Globus pallidus (tissue), 1 donor: ENCODE measurements at places on chromosomes 3 and 15.

DNA sequence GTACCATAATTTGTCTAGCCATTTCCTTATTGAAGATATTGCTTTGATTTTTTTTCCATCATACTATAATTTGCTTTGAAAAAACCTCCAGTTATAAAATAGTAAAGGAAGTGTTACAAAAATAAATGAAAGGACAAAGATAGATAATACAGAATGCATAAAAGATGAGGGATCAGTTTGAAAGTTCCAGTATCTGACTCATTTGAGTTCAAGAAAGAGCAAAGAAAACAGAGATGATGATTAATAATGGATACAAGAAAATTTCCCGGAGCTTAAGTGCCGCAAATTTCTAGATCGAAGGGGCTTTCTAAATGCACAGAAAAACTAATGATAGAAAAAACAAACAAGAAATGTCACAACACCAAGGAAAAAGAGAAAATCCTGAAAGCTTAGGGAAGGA is 4.3 kb downstream of the WDR48 start:
- DNase-seq = no peak

DNA sequence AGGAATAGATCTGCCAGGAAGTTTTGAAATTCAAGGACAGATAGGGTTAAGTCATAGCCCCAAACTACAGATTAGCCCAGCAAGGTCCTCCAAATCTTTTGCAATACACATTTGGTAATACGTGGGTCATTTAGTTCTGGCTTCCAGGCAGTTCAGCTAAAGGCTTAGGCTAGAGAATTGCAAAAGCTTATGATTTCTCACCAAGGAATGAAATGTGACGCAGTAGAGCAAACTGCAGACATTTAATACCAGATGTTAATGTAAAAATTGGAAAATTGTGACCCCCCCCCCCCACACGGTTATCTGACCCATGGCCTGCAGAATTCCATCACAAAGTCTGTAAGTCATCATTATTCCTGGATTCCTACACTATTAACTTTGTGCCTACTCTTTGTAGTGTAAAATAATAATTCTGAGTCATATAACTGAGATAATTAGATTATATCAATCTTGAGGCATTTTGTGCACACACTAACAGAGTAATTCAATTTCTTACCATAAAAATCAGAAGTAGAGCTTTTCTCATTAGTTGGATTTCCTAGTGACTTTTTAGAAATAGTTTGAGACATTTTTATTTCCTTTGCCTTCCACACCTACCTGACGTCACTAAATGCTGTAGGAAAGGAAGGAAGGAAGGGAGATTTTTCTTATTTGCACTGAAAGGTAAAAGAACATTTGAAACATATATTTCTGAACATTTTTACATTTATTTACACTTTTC is 235.2 kb downstream of the DTWD1 start:
- DNase-seq = no peak

DNA sequence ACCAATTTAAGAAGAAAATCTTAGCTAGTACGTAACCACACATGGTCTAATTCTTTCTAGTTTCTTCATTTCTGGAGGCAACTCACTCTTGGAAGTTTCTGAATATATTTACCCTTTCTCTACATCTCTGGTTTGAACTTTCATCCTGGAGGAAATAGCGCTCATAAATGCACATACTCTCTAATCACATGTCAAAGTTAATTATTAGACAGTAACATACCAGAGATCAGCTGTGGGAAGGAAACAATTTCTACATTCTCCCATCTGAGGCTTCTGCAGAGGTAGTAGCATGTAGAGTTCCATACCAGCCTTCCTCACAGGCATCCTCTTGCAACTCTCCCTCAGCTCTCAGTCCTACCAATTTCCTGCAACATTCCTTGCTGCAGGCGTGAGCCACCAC is 132.5 kb downstream of the RBPMS2 start:
- DNase-seq = no peak

GRCh38 chr3:29152379-29152778 is 128.5 kb upstream of the RBMS3 start:
- DNase-seq = no peak

- no peak for DNase-seq
These were observed 4.9 kb downstream of the MNS1 start for GRCh38 chr15:56460071-56460470.

DNA sequence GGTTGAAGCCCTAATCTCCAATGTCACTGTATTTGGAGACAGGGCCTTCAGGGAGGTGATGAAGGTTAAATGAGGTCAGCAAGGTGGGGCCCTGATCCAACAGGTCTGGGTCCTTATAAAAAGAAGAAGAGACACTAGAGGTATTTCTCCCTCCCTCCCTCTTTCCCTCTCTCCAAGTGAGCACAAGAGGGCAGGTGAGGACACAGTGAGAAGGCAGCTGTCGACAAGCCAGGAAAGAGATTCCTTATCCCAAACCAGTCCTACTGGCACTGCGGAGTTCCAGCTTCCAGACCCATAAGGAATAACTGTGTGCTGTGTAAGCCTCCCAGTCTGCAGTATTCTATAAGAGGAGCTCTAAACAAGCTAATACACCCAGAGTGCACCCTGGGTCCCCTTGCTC is 134.7 kb downstream of the ADAMTS17 start:
- DNase-seq = no peak

DNA sequence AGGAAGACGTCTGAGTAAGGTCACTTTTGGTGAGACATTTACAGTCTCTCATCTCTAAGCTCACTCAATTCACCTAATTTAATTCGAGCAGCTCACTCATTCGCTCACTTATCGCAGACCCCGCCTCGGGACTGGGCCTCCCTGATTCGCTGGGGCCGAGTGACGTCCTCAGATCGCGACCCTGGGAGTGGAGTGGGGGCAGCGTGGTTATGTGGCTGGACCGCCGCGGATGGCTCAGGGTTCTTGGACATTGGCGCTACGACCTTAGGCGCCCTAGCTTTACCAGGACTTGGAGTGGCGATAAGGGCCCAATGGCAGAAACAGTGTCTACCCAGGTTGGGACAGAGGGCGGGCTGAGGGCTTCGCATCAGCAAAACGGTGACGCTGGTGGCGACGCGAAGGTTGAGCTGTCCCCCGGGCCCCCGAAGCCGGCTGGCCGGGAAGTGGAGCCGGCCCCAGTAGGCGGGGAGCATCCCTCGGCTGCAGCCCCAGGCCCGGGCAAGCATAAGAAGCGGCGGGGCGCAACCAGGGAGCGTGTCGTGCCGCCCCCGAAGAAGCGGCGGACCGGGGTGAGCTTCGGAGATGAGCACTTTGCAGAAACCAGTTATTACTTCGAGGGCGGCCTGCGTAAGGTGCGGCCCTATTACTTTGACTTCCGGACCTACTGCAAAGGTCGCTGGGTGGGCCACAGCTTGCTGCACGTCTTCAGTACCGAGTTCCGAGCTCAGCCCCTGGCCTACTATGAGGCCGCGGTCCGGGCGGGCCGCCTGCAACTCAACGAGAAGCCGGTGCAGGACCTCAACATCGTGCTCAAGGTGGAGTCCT is at the start of gene RPUSD2:
TSS of gene RPUSD2 (plus strand) at position 171 of the 825 bp plus-strand sequence. CDS start at position 210, 39 bp downstream.
- peak; percentile 89 for DNase-seq

- DNase-seq = no peak
These were observed 59.8 kb upstream of the ZPLD1 start for GRCh38 chr3:102374863-102375634.

DNA sequence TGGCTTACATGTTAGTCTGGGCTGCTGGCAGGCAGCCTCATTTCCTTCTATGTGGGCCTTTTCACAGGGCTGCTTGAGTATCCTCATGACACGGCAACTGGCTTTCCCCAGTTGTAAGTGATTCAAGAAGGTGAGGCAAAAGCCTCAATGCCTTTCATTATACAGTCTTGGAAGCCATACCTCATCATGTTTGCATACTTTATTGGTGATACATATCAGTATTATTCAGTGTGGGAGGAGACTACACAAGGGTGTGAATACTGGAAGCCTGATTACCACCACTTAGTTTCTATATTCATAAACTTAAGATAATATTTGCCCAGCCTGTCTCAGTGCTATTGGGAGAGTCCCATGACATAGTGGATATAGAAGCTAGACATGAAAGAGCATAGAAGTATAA is 346.8 kb downstream of the SOX2 start:
- no peak for DNase-seq

GRCh38 chr3:195102609-195103467 is 168.1 kb downstream of the XXYLT1 start:
- DNase-seq = no peak

DNA sequence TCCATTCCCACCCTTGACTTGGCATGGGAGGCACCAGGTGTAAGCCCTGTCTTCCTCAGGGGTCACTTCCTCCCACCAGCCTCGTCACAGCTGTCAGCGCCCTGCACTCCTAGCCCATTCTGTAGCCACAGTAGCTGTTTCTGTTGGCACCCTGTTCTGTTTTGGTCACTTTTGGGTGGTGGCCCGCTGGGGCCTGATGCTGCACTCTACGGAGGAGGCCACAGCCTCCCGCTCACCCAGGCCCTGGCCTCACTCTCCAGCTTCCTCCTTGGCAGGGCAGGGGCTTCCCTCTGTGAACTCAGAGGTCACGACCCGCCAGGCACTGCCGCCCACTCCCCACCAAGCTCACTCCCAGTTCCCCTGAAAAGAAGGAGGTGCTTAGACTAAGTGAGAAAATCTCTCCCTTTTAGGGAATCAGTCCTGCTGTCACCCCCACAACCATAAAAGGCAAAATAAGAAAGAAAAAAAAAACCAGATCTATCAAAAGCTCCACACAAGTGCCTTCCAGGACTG is 68.4 kb downstream of the MGLL start:
- no peak for DNase-seq

GRCh38 chr3:69967156-69967555 is 32.4 kb upstream of the SAMMSON start:
- DNase-seq = peak; percentile 74

DNA sequence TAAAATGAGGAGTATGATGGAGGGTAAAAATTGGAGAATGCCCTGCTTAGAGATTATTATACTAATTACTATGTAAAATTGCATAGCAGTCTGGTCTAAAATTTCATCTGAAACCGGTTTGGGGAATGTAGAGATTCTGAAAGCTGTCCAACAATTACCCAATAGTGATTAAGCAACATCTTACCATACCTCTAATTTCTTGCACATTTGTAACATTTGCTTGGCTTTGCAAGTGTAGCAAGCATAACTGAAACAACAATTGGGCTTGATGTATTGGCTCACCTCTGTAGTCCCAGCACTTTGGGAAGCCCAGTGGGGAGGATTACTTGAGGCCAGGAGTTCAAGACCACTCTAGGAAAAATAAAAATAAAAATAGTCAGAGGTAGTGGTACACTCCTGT is 17.4 kb downstream of the AADACL2 start:
- DNase-seq = no peak

DNA sequence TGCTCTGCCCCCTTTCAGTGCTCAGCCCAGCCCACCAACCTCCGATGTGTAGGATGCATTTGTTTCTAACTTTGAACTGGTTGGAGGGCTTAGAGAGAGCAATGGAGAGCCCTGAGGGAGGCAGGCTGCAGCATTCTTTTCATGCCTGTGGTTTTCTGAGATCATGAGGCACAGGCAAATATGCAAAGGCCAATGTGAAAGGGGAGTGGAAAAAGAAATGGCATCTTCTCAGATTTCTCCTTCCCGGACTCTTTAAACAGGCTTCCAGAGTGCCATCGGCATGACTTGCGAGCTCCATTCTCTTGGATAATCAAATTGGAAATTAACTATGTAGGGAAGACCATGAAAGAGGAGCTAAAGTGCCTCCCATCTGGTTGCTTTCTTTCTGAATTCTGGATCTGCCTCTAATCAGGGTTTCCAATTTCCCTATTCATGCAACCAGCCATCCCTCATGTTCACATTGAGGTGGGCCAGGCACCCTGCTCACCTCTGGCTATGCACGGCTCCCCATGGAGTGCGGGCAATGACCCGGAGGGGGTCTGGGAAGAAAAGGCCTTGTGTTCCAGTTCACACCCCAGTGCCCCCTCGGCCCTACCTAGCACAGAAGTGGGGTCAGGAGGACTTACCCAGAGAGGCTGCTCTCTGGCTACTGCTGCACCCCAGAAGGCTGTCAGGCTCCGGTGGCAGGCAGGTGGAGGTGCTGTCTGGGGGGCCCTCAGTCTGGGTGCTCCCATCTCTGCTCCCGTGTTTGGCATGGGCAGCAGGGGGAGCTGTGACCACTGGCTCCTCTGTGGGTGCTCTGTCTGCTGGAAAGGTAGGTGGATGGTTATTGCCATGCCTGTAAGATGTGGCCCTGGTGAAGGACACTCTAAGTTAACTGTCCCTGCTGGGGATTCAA is 16.1 kb downstream of the AMOTL2 start:
- DNase-seq = peak; percentile 35

GRCh38 chr3:132573797-132574211 is 23.3 kb upstream of the ACKR4 start:
- DNase-seq = no peak

- DNase-seq = no peak
These were observed 14.7 kb downstream of the XRN1 start for GRCh38 chr3:142433110-142433509.

GRCh38 chr3:13318626-13319470 is 101.3 kb downstream of the NUP210 start:
- no peak for DNase-seq

- no peak for DNase-seq
These were observed 4.4 kb upstream of the MBNL1 start for GRCh38 chr3:152264378-152264777.

DNA sequence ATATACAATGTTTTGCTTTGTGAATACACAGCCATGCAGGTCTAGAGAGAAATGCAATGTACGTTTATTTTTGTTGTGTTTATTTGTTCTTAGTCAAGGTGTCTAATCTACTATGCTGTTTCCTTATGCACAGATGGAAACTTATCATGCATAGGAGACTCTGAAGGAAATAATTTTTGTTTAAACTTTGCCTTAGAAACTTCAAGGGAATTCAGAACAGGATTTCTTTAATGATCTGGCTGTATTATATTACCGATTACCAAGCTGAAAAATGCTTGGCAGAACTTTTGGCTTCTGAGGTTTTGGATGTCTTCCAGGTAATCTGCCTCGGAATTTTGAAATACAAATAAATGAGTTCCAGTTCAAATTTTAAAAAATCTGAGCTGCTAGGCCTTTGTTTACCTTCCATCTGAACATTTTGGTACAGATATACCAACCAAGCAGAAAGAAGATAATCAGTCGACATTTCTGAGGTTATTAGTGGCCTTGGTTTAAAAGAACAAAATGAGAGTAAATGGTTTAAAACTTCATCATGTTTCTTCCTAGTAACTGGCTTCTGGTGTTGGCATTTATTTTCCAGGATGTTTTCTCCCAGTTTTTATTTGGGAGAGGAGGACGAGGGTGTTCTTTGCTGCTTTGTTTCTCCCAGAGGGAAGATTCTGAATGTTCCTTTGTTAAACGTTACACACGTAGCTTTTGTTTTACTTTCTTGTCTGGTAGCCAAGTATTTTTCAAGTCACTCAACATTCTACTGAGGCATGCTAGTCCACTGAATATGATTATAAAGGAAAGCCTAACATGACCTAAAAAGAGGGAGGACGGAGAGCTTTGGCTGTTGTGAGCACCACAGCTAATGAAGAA is 421.8 kb upstream of the TBL1XR1 start:
- DNase-seq = peak; percentile 94

- peak; percentile 38 for DNase-seq
These were observed 69.7 kb upstream of the UBE3A start for GRCh38 chr15:25508369-25509002.
